Uterine smooth muscle cell (primary cell): ENCODE measurements at places on chromosomes 3 and 15. TPM values are rescaled to one million over a fixed set of nuclear protein-coding genes. Genes with fewer than 3 reads are reported as not detected.

Gene ARNT2
- 1.4 and 3.7 TPM in 2 replicates for total RNA-seq

Gene SYNPR
- not detected in 2 replicates for total RNA-seq

Gene LDHAL6B
- total RNA-seq, result under 0.01 TPM in 1 of 2 replicates, not detected in the other

Gene COMMD2
- total RNA-seq, result 26.8 and 28.4 TPM in 2 replicates

Gene ATP8B4
- 2.1 and 9.9 TPM in 2 replicates for total RNA-seq

Gene ATP13A5
- not detected in 2 replicates for total RNA-seq

Gene DMXL2
- total RNA-seq, result 36.0 and 38.9 TPM in 2 replicates

Gene NUP210
- 0.77 and 1.9 TPM in 2 replicates for total RNA-seq

Gene FAM107A
- under 0.01 TPM in 1 of 2 replicates, not detected in the other for total RNA-seq

Gene ECE2
- under 0.01 TPM in 1 of 2 replicates, not detected in the other for total RNA-seq
